ENCODE measurements at places on chromosomes 1 and 21.

DNA sequence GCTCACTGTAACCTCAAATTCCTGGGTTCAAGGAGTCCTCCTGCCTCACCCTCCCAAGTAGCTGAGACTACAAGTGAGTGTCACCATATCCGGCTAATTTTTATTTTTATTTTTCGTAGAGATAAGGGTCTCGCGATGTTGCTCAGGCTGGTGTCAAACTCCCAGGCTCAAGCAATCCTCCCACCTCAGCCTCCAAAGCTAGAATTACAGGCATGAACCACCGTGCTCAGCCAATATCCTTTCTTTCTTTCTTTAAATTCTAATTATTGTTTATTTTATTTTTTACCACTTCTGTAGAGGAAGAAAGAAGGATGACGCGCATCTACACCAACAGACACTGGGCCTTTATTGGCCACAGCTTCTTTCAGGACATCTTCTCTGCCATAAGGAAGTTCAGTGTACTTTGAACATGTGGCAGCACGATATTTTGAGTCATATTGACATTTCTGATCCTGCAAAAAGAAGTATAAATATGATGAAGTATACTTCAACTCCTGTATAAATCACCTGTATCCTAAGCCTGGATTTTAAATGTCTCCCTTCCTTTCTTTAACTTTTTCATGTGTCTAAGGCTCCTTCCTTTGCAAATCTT lies 15.8 kb downstream of the CTSS start:
- no peak for DNase-seq

- DNase-seq, result no peak
These were observed 2.8 kb downstream of the MYCL start for GRCh38 chr1:39898648-39899603.

- no peak for DNase-seq
These were observed 197.6 kb downstream of the CAMTA1 start for GRCh38 chr1:6982860-6983259.

DNA sequence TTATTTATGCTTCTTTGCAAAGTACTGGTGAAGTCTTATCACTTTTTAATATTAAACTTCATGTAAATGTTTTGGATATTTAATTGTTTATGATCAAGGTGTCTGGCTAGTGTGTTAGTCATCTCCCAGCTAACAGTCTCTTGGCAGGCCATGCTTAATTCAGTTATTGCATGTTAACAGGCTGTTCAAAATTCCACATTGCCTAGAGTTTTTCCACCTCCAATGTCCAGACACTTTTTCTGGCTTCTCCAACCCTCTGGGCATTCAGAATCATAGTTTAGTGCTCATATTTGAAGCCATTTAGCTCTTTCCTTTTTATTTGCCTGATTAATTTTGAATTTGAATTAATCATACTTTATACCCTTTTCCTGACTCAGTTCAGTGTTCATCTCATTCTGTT lies 69.2 kb downstream of the OLFML2B start:
- no peak for DNase-seq

GRCh38 chr1:16293538-16293937 lies 56.6 kb upstream of the CPLANE2 start:
- no peak for DNase-seq

- DNase-seq, result no peak
These were observed 8.8 kb downstream of the XCL1 start for GRCh38 chr1:168585191-168585590.

DNA sequence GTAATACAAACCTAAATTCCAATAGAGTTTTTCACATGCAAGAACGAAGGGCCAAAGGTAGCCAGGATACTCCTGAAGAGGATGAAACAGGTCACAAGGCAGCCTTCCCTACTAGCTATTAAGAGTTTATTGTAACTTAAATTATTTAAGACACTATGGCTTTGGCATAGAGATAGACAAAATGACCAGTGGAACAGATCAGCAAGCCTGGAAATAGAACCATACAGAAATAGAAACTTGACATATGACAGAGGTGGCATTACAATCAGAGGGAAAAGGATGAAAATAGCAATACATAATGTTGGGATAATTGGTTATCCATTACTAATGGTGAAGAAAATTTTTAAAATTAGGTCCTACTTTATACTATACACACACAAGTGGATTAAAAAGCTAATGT lies 16.5 kb downstream of the GFI1 start:
- DNase-seq, result no peak

DNA sequence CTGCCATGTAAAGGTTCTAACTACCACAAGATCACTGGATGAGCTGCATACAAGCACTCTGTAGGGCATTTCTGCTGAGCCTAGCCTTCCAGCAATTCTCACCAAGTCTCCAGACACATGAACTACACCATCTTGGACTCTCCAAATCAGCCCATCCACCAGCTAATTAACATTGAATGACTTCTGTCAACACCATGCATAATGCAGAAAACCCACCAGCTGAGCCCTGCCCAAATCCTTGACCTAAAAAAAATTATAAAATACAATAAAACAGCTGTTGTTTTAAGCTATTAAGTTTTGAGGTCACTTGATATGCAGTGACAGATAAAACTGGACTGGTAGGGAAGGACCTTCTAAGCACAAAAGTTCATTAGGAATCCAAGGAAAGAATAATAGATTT lies 44.3 kb upstream of the ATP1B1 start:
- DNase-seq, result no peak

DNA sequence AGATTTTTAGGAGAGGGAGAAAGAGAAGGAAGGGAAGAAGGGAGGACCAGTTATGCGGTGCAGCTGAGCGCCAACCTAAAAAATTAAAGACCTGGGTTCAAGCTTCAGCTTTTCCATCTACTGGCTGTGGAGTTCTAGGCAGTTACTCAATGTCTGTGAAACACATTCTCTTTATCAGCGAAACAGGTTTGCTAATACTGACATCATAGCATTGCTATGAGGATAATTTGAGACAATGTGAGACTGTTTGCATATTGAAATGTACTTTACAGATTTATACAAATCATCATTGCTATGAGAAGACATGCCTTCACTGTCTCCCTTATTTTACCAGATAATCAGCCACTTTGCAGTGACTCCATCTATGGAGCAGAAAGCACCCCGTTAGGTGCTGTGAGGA lies 222.9 kb upstream of the SGIP1 start:
- no peak for DNase-seq

GRCh38 chr1:232377494-232377770 lies 252.5 kb downstream of the SIPA1L2 start:
- no peak for DNase-seq

- no peak for DNase-seq
These were observed 49.9 kb downstream of the TOMM20 start for GRCh38 chr1:235078480-235079381.

GRCh38 chr21:33774551-33774950 lies 132.2 kb downstream of the ITSN1 start:
- no peak for DNase-seq

DNA sequence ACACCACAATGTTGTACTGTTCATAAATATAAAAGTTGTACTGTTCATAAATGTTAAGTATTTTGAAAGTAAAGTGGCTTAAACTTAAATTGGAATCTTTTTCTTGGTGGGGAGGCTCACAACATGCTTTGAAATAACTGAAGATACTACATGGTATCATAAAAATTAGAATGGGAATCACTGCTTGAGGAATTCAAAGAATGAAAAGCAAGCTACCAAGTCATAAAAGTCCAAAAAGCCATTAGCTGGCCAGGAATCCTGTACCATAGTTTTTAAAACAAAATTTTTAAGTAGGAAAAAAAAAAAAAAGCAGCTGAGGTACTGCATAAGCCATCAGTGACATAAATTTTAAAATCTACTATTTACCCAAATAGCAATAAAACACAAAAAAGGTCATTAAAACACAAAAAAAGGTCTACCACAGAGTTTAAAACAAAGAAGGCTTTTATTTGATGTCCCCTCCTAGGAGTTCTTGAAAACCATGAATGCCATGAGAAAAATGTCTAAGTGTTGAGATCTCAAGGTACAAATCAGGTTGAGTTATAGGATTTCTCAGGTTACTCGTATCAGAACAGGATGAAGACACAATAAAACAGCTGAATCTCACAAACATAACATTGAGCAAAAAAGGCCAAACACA lies 8.6 kb downstream of the ZZZ3 start:
- DNase-seq, result no peak

DNA sequence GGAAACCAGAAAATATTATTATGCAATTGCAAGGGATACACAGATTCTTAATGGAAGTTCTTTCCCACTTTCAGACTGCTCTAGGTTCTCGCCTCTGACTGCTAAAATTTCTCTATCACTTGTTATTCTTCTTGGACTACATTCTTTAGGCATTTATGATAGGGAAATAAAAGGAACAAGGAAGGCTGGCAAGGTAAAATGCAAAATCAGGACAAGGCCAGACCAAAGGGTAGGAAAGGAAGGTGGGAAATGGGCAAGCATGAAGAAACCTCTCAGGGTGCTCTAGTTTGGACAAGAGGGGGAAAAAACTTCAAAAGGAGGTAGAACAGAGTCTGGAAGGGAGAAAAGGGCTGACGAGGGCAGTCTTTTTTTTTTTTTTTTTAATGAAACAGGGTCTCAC lies 26.2 kb downstream of the UROD start:
- no peak for DNase-seq

DNA sequence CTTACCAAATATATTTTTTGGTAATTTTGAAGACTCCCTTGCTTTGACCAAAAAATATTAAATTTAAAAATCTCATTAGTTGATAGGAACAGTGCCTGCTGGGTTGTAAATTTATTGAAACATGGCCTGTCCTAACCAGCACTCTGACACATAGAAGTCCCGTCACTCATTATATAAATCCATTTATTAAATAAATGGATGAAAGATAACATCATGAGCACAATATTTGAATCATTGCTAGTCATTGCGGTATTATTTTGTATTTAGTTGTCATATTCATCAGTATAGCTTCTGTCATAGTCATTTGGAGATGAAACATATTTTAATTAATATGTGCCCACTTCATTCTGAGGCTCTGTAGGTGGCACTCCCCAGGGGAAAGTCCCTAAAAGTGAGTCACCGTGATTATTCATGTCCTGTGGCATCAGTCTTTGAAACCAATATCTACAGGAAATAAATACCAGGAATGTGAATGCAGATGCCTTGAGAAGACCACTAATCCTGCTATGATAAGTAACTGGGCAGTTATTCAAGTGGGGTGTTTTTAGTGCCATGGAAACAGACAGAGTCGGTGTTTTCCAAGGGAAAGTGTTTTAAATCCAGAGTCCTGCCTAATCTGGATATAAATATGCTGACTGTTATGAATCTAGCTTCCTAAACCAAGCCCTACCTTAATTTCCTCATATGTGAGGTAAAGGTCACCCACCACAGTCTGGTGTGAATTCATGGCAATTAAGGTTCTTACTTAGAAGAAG lies 302.0 kb downstream of the DUSP10 start:
- no peak for DNase-seq

- no peak for DNase-seq
These were observed 8.2 kb upstream of the GRIK3 start for GRCh38 chr1:37042506-37042905.

- no peak for DNase-seq
These were observed 1.4 kb upstream of the EVI5 start for GRCh38 chr1:92786111-92786901.

DNA sequence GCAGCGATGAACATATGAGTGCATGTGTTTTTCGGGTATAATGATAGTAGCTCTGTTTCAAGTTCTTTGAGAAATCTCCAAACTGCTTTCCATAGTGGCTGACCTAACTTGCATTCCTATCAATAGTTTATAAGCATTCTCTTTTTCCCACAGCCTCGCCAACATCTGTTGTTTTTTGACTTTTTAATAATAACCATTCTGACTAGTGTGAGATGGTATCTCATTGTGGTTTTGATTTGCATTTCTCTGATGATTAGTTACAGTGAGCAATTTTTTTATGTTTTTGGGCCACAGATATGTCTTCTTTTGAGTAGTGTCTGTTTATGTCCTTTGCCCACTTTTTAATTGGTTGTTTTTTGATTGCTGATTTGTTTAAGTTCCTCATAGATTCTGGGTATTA lies 10.6 kb upstream of the RUNX1 start:
- no peak for DNase-seq

DNA sequence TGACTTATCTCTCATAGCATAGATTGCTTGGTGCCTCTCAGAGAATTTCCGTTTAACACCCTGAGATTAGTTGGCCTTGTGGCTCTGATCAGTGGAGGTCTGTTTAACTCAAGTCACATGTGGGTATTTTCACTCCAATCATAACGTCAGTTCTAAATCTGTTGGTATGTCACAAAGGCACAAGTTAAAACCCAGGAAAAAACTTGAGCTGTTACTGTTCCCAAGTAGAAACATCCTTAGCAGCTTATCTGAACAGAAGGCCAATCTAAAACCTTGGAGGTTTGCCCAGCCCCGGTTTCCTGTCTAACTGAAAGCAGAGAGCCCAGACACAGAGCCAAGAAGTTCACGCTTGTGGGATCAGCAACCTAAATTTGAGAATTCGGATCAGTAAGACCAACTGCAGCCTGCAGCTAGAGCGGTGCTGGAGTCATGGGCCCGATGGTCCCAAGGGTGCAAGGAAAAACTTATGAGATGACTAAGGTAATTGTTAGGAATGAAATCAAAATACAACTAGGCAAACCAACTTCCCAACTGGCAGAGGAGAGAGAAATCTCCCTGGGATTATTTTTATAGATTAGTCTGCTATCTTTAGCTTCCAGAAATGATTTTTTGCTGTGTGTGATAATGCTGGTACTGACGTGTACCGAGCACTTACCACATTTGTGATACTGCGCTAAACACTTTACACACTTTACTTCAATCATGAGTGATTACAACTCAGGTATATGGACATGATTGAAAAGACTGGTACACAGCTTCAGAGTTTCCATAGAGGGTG lies 90.2 kb upstream of the C1orf21 start:
- DNase-seq, result no peak

- no peak for DNase-seq
These were observed 14.0 kb downstream of the RSPO1 start for GRCh38 chr1:37620707-37621106.

DNA sequence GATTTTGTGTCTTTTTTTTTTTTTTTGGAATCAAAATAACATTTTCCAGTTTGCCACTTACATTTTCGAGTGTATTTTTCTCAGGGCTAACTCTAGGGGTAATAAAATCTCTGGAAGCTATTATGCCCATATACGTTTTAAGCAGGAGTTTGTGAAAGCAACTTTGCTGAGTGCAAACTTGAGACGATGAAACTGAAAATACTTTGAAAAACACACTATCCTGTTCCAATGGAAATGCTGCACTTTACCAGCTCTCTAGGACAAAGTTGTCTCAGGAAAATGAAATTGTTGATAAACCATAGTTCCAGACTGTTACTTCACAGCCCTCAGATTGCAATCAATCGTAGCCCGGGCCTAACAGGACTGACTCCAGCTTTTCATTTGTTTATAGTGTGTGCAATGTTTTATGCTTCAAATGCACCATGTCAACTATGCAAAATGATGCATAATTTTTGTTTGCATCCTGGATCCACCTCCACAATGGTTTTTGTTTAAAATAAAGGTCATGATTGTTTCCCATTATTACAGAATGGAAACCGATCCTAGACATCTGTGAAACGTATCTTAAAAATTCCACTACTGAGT lies 220.6 kb upstream of the PKN2 start:
- DNase-seq, result no peak
